ENCODE measurements at places on chromosomes 16 and 17.

- DNase-seq: no peak
Observed at GRCh38 chr17:80647746-80648145, 103.1 kb downstream of the RPTOR start.

DNA sequence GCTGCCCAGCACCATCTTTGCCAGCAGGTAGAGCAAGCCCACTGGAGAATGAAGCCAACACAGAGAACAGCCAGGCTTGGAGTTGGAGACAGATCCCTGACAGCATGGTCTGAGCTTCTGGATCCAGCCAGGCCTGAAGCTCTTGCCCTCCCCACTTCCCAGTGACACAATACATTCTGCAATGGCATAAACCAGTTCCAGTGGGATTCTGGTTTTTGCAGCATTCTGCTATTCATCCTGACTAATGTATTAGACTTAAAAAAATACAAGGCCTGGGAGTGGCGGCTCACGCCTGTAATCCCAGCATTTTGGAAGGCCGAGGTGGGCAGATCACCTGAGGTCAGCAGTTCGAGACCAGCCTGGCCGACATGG lies 40.6 kb upstream of the LITAF start:
- no peak for DNase-seq

- peak; percentile 19 for DNase-seq
Observed at GRCh38 chr17:2025622-2026309, 632 bp upstream of the RTN4RL1 start.

DNA sequence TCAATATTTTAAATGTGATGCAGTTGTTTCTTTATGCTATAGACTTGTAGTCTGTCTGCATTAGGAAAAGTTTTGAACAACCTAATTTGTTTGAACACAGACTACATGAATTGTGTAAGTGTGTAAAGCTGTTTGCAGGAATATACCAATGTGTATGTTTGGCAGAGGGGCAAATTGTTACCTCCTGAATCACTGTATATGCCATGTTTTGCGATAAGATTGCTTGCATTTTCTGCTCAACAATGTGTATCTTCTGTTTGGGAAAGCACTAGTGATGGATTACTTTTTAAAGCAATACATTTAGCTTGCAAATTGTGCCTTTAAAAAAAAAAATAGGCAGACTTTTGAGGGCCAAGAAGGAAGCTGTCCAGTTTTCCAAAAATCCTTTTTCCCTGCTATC lies 14.6 kb downstream of the RBBP6 start:
- DNase-seq: no peak

DNA sequence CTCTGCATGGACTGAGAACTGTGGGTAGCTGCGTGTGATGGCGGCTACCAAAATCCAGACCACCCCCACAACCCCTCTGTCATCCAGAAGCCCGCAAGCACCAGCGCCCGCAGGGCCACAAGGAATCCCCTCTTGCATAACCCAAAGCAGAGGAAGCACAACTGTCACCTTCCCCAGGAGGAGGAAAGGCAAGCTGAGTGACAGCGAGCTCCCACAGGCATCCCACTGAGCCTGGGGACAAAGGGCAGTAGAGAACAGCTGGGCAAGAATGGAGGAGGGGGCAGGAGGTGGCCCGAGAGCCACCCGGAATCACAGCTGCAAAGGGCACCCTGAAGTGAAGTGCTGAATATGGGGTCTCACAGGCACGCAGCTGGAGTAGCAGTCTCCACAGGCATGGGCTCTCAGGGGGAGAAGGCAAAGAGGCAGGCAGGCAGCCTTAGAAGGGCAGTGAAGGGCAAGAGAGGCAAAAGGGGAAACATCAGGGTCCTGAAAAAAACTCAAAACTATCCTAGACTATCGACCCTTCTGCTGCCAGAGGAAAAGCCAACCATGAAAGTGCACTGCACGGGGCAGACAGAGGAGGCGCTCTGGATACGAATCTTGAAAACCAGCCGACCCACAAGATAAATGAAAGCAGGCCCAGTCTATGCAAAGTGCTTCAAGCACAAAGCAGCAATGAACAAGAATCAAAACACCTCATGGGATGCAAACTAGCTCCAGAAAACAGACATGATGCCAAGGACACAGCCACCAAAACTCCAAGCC lies 17.1 kb downstream of the USP36 start:
- no peak for DNase-seq

DNA sequence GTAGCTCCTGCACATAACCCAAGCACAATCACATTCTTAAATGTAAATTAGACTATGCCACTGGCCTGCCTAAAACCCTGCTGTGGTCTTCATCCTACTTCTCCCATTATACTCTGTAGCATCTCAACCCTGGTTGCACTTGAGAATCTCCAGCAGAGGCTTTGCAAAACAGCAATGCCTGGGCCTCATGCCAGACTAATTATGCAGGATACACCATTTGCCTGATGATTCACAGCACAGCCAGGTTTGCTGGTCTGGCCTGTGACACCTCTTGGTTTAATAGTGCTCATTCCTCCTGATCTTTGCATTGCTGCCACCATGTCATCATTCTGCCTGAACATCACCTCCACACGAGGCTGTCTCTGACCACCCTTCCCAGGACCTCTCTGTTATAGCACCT lies 491.9 kb upstream of the TOM1L1 start:
- peak; percentile 77 for DNase-seq

DNA sequence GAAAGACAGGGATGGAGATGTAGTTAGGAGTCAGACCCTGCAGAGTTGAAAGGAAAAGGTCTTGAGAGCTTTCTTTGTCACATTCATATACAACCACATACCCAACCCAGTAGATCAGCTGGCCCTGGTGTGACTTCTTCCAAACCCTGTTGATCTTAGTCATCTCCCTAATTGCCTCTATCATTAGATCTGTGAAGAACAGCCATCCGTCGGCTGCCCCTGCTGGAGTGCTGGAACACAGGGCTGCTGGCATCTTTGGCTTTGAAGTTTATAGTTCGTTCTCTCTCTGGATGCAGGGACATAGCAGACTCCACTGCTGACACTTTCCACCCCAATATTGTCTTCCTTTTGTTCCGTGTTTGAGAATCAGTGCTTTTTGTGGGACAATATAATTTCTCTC lies 10.4 kb upstream of the SMG8 start:
- DNase-seq: no peak

- no peak for DNase-seq
Observed at GRCh38 chr17:79036596-79036995, 12.6 kb downstream of the C1QTNF1 start.

- DNase-seq: no peak
Observed at GRCh38 chr17:32551186-32551955, 64.6 kb downstream of the CDK5R1 start.

- DNase-seq: no peak
Observed at GRCh38 chr16:67244387-67245185, 2.7 kb downstream of the FHOD1 start.

GRCh38 chr17:33948309-33948708 lies 306.8 kb upstream of the CCL2 start:
- DNase-seq: no peak

GRCh38 chr16:24681793-24682192 lies 47.7 kb upstream of the TNRC6A start:
- no peak for DNase-seq

GRCh38 chr17:16121915-16122314 lies 93.4 kb downstream of the NCOR1 start:
- no peak for DNase-seq

DNA sequence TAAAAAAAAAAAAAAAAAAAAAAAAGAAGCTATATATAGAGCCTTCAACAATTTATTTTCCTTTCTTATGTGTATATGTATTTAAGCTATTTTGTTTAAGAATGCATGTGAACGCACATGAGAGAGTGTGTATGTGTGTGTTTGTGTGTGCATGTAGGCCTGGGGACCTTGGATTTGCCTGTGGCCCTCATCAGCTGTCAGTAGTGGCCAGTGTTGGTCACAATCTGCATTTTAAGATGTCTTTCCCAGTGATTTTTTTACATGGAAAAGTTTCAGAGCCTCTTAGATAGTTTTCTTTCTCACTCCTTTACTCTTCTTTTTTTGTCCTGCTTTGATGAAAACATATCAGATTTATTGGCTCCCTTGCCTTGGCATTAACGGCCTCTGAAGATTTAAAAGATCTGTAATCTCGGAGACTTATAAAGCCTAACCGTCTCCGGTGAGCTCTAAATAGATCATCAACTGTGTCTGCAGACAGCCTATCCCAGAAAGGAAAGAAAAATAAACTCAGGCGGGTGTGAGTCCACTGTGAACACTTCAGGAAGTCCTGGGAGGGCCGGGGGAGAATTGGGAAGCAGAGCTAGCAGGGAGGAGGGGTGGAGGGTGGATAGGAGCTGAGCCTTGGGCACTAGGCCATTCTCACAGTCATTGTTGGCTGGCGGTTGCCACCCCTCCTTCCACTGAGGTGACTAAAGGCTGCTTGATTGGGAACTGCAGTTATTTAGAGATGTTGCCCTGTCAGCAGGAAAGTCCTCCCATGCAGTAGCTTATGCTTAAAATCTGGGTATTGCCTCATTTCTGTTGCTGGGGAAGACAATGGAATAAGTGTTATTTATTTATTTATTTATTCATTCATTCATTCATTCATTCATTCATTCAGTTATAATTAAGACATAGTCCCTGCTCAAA lies 86.8 kb downstream of the WWP2 start:
- DNase-seq: no peak

DNA sequence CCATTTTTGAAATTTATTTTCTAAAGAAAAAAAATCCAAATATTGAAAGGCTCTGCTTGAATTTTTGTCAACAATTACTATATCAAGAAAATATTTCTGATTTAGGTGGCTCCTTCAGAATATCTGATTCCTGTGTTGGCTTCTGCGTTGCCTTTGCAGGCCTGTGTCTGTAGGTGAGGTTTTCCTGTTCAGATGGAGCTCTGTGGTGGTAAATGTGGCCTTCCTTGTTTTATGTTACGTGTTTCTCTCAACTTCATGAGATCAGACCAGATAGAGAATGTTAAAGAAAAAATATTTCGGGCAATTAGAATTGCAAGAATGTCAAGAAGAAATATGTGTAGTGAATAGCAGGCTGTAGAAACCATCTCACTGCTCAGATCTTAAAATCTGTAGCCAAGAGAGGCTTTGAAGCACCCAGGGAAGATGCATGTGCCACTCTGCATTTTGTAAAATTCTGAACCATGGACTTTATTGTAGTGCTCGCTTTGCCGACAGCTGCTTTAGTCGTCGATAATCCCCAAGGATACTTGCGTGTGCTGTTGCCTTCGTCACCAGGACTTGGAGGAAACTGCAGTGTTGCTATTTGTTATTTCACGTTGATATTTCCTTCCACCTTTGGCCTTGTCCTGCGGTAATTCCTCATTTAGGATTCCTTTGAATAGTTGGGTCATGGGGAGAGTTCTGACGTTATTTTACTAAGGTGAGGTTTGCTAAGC lies 69.9 kb downstream of the RPTOR start:
- no peak for DNase-seq

- DNase-seq: no peak
Observed at GRCh38 chr17:74730491-74731346, 6.3 kb upstream of the RAB37 start.

- DNase-seq: no peak
Observed at GRCh38 chr17:903691-904481, 75.7 kb downstream of the NXN start.

- DNase-seq: no peak
Observed at GRCh38 chr16:85072947-85073346, 39.3 kb downstream of the CIBAR2 start.

- no peak for DNase-seq
Observed at GRCh38 chr17:69870091-69870530, 204.9 kb upstream of the KCNJ16 start.

- DNase-seq: no peak
Observed at GRCh38 chr16:27175888-27176287, 27.4 kb upstream of the KDM8 start.

DNA sequence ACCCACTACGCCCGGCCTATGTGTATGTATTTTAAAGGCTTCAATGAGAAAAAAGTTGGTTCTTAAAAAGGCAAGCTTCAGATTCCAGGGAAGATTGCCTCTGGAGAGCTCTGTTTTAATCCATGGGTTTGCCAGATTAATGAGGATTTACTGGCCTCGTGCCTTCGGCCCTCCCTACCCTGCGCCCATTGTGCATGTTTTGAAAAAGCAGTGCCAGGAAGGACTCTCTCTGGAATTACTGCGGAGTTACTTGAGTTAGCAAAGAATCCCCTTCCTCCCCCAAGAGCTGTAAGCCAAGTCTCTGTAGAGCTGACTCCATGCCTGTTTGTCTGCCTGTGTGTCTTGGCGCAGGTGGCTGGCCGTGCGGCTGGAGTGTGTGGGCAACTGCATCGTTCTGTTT lies 98.9 kb downstream of the ABCC6 start:
- no peak for DNase-seq

- no peak for DNase-seq
Observed at GRCh38 chr16:89742948-89743347, 21.6 kb downstream of the ZNF276 start.

DNA sequence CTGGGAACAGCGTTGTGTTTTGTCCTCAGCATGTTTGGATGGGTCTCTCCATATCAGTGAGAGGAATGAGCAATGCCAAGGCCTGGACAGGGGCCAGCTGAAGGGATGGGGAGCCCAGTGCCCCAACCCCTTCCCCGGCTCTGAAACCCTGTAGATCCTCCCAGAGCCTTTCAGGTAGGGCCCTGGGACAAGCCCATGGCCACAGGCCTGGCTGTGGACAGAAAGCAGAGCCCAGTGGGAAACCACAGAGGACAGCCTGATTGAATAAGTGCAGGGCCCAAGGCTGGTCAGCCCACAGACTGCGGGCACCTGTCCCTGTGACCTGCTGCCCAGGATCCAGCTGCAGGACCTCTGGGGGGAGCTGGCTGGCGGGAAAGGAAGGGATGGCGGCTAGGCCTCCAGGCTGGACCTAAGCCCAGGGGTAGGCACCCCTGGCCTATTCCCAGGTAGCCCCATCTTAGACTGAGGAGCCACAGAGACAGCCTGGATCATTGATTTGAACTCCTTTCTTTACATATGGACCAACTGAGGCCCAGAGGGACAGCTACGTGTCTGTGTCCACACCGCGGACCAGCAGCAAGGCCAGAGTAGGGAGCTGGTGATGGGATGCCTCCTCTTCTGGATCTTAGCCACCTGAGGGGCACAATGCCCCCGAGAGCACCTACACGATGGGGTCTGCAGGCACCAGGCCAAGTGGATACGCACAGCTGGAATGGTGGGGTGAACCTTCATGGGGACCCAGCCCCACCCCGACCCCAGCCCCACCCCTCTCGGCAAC lies 1.3 kb downstream of the CCDC102A start:
- DNase-seq: no peak

DNA sequence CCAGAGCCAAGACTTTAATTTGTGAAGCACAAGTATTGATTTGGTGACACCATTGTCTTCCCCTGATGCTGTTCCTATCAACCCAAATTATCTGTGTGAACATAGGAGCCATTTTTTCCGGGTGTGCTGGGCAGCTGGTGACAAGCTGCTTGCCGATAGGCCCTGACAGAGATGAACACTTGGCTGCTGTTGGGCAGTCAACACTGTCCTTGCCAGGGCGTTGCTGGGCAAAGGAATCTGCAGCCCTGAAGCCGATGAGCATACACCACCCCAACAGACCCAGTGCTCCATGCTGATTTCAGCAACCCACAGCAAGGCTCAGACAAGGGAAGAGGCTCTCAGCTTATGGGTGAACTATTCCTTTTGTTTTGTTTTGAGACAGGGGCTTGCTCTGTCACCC lies 105.4 kb downstream of the YPEL2 start:
- DNase-seq: no peak
